CD4-positive, CD25-positive, alpha-beta regulatory T cell (primary cell): ENCODE measurements at places on chromosomes 16 and 17. TPM values are rescaled to one million over a fixed set of nuclear protein-coding genes. Genes with fewer than 3 reads are reported as not detected.
A peak's percentile ranks its signal among the peaks of the same experiment; 100 is the strongest.

- no peak overlapping the region for H3K4me3 ChIP-seq
- no peaks in the 10 kb centered on the region for H3K36me3 ChIP-seq
- H3K4me1 ChIP-seq: no peaks in the 10 kb centered on the region
- no peaks in the 10 kb centered on the region for H3K27me3 ChIP-seq
- no peak for DNase-seq
Observed at GRCh38 chr16:86075839-86076440, 177.0 kb downstream of the IRF8 start.

GRCh38 chr16:17131351-17131750, 339.4 kb downstream of the XYLT1 start:
- no peak overlapping the region for H3K4me3 ChIP-seq
- no peaks in the 10 kb centered on the region for H3K27me3 ChIP-seq
- peaks cover 56% of the 10 kb centered on the region for H3K36me3 ChIP-seq
- no peak for DNase-seq

- no peaks in the 10 kb centered on the region for H3K27me3 ChIP-seq
- no peak overlapping the region for H3K4me3 ChIP-seq
- no peaks in the 10 kb centered on the region for H3K4me1 ChIP-seq
- DNase-seq: no peak
- no peak overlapping the region for H3K27ac ChIP-seq
Observed at GRCh38 chr16:47592232-47592631, 131.1 kb downstream of the PHKB start.

- no peak for DNase-seq
- H3K36me3 ChIP-seq: no peaks in the 10 kb centered on the region
- no peaks in the 10 kb centered on the region for H3K27me3 ChIP-seq
- H3K4me1 ChIP-seq: peaks cover 5% of the 10 kb centered on the region
- H3K4me3 ChIP-seq: no peak overlapping the region
- H3K27ac ChIP-seq: no peak overlapping the region
Observed at GRCh38 chr16:80025236-80025635, 424.7 kb upstream of the MAF start.

GRCh38 chr16:57538235-57538721, 1.9 kb upstream of the CCDC102A start:
- no peaks in the 10 kb centered on the region for H3K36me3 ChIP-seq
- H3K4me1 ChIP-seq: peaks cover 34% of the 10 kb centered on the region
- H3K27ac ChIP-seq: peak overlapping the region; percentile 93
- DNase-seq: no peak

The NGFR gene
- 0.32 TPM for total RNA-seq

- no peak overlapping the region for H3K27ac ChIP-seq
- peaks cover 10% of the 10 kb centered on the region for H3K4me1 ChIP-seq
Observed at GRCh38 chr17:68519911-68520310, 7.7 kb downstream of the PRKAR1A start.

- no peaks in the 10 kb centered on the region for H3K4me1 ChIP-seq
- H3K36me3 ChIP-seq: no peaks in the 10 kb centered on the region
- no peak overlapping the region for H3K4me3 ChIP-seq
Observed at GRCh38 chr16:3890091-3890490, 9.6 kb upstream of the CREBBP start.
